NCI-H1930 (cell line): ENCODE measurements at places on chromosomes 12 and 14.

DNA sequence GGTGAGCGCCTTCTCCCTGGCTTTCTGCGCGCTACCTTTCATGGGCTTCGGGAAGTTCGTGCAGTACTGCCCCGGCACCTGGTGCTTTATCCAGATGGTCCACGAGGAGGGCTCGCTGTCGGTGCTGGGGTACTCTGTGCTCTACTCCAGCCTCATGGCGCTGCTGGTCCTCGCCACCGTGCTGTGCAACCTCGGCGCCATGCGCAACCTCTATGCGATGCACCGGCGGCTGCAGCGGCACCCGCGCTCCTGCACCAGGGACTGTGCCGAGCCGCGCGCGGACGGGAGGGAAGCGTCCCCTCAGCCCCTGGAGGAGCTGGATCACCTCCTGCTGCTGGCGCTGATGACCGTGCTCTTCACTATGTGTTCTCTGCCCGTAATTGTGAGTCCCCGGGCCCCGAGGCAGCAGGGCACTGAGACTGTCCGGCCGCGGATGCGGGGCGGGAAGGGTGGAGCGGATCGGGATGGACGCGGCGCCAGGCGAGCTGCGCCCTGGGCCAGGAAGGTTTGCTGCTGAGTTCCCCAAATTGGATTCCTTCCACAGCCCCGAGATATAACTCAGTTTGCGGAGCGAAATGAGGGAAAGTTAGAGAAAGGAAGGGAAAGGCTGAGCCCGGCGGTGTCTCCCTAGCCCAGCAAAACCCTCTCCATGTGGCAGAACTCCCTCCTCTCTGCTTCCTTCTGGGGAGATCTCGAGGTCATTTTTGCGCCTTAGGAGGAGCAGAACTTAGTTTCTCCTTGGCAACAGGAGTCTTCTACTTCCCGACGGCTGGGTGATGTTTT, 972 bp downstream of the PTGDR start:
- DNase-seq = no peak

- no peak for DNase-seq
These were observed 23.4 kb upstream of the TMTC1 start for GRCh38 chr12:29807129-29807528.

DNA sequence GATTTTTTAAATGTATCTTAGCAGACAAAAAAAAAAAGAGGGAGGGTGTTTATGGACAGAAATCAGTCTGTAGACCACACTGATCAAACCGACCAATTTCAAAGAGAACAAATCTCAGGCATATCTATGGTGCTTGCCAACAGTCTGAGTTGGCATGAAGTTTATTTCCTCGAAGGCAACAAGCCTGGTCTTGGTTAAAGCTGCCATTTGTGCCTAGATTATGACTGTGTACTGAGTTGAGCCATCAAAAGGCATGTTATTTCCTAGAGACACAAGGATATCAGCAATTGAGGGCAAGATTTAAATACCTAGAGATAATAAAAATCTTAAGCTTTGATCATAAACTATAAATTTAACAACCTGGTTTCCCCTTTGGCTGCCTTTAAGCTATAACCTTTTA, 119.2 kb downstream of the SLC2A13 start:
- DNase-seq = no peak

- DNase-seq = no peak
These were observed 66.2 kb upstream of the TMX1 start for GRCh38 chr14:51173863-51174262.

GRCh38 chr12:110668480-110669192, 20.3 kb downstream of the HVCN1 start:
- DNase-seq = no peak

- no peak for DNase-seq
These were observed 203.7 kb downstream of the CACNA1C start for GRCh38 chr12:2256453-2256852.

GRCh38 chr12:122356192-122356635, 66.3 kb downstream of the CLIP1 start:
- peak; percentile 37 for DNase-seq
